ENCODE measurements at places on chromosomes 12 and 14.
A peak's percentile ranks its signal among the peaks of the same experiment; 100 is the strongest.

GRCh38 chr12:29207120-29207519 lies 58.0 kb downstream of the FAR2 start:
- no peak for DNase-seq

- DNase-seq, result no peak
Measured at GRCh38 chr12:80373666-80374065, 70.4 kb upstream of the PTPRQ start.

DNA sequence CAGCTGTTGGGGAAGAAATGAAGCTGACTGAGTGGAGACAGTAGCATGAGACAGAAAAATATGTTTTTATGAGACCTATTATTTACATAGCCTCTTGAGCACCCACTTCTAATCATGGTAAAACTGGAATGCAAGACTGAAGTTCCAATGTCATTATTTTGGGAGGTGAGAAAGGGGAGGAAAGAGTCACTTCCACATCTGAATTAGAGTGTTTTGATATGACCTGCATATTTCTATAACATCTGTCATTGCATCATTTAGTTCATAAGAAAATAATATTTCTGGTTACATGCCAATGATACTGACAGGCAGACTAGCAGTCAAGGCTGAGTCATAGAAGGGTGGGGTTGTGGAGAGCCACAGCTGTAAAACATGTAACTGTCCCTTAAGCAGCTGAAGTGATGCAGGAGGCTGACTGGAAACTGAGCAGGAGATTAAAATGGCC lies 26.7 kb downstream of the NTN4 start:
- DNase-seq, result peak; percentile 36

GRCh38 chr14:55133416-55133815 lies 4.4 kb downstream of the LGALS3 start:
- DNase-seq, result no peak

GRCh38 chr12:15157269-15157671 lies 63.9 kb downstream of the RERG start:
- DNase-seq, result no peak

GRCh38 chr14:97116546-97116945 lies 319.4 kb downstream of the VRK1 start:
- no peak for DNase-seq

- DNase-seq, result no peak
Measured at GRCh38 chr12:104446646-104447421, 9.9 kb upstream of the CHST11 start.

GRCh38 chr14:92380131-92380530 lies 57.2 kb downstream of the SLC24A4 start:
- DNase-seq, result no peak

GRCh38 chr14:31660191-31660590 lies 99.0 kb downstream of the NUBPL start:
- no peak for DNase-seq

- no peak for DNase-seq
Measured at GRCh38 chr12:31702047-31702446, 26.8 kb downstream of the AMN1 start.

DNA sequence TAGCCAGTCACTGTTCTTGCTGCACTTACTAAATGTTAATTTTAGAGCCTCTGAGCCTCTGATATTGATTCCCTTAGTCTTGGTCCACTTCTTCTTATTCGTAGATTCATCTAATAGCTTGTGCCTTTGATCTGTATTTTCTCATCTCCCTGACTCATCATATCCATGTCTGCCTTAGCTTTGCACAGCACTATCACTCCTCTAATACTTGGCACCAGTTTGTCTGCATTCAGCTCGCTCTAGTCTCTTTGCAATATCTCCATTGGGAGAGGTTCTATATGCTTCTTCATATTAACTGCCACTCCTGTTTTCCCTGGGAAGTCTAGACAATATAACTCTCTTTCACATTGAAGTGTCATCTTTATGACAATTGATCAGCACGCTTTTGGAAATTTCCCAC lies 68.5 kb upstream of the CSRP2 start:
- DNase-seq, result no peak

- DNase-seq, result no peak
Measured at GRCh38 chr14:50688875-50689274, 20.8 kb upstream of the SAV1 start.

GRCh38 chr14:76774821-76775694 lies 13.8 kb downstream of the VASH1 start:
- no peak for DNase-seq

DNA sequence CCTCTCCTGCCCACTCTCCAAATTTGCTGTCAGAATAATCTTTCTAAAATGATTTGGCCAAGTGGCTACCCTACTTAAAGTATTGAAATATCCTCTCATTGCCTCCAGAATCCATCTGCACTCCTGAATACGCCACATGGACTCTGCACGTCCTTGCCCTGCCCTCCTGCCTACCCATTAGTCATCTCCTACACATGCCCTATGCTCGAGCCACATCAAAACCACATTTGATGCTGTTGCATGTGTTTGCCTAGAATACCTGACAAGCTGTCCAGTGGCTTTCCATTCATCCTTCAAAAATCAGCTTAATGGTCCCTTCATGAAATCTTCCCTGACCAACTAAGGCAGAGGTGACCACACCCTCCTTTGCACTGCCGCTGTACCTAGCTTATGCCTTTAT lies 17.0 kb downstream of the VCPKMT start:
- no peak for DNase-seq

All from femur (tissue), 1 donor.